SJSA1 (cell line): ENCODE measurements at places on chromosomes 16 and 17.
A peak's percentile ranks its signal among the peaks of the same experiment; 100 is the strongest.

DNA sequence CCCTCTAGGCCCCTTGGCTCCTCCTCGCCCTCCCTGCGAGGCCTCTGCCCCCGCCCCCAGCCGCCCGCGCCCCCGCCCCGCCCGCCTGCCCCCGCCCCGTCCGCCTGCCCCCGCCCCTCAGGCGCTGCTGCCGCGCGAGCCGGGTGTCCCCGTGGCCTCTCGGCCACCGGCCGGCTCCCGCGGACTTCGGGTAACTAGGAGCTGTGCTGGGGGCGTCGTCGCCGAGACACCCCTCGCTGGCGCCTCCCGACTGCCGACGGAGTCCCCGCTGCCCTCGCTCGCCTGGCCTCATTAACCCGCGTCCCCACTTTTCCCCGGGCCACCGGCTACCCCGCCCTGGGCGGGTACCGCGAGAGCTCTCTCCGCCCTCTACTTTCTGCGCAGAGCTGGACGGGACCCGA is at the start of gene TLCD1:
Gene TLCD1 (minus strand): TSS at position 8 of the 401 bp plus-strand sequence. CDS start 136 bp downstream, outside the sequence.
- peak; percentile 91 for DNase-seq

DNA sequence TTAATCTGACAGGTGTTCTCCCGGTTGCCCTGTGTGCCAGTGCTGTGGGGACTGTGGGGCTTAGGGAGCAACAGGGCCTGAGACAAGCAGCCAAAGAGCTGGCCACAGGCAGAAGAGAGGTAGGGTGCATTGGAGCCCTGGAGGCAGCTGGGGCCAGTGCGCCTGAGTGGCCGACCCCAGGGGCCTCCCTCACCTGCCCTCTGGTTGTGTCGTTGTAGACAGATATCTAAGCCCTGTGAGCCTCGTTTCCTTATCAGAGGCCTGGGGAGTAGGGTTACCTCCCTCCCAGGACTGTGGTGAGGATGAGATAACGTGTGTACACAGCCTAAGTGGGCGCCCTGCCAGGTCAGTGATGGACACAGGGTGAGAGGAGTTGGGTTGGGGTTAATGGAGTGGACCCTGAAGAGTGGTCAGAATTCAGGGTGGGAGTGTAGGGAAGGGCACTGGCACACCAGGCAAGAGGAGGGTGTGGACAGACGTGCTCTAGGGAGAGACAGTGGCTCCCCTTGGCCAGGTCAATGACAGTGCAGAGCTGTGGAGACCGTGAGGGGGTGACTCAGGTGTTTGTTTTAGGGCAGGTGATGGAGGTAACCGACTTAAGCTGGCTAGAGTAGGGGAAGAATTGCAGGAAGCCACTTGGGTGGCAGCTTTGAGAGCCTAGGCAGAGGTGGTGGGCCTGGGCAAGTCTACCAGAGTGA is 3.4 kb downstream of the NARF start:
- DNase-seq: no peak

DNA sequence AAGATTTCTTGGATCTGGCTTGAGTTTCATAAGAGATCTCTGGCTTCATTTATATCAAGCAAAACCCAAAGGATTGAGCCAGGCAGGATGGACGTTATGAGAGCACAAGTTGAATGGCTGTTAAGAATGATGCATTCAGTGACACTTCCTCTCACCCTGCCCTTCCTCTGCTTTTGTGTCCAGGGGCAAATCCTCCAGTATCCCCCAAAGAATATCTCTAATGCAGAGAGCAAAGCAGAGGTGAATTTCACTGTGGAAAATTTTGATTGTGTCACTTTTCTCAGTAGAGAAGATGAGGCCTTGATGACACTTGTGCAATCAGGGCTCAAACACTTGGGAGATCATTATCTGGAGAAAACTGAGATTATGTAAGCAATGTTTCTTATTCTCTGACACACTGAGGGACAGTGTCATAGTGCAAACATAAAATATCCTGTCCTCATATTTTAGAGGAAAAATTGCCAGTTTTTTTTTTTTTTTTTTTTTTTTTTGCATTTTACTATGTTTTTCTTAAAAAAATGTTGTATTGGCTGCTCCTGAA is 25.3 kb downstream of the MARCHF10 start:
- DNase-seq: no peak

- DNase-seq: no peak
Measured at GRCh38 chr17:27947005-27947406, 53.8 kb upstream of the LYRM9 start.

DNA sequence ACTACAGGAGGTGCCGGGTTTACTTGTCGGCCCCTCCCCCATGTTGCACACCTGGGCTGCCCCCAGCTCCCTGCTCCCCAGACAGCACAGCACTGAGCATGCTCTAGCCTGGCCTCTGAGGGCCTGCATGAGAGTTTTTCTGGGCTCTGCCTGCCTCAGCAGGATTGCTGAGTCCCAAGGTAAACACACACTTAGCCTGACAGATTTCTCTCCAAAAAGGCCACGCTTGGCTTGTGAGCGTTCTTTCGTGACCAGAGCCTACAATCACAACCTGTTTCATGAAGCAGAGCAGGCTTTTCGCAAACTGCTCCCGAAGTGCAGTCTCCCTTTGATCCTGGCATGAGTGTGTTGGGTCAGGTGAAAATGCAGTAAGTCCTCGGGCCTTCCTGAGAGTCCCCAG is 9.8 kb upstream of the CD300E start:
- no peak for DNase-seq
